Activated T-cell treated with anti-CD3 and anti-CD28 coated beads, Interleukin-2, amount 50 U/mL, for 72 hours (primary cell): ENCODE measurements at places on chromosomes 1 and 21.

DNA sequence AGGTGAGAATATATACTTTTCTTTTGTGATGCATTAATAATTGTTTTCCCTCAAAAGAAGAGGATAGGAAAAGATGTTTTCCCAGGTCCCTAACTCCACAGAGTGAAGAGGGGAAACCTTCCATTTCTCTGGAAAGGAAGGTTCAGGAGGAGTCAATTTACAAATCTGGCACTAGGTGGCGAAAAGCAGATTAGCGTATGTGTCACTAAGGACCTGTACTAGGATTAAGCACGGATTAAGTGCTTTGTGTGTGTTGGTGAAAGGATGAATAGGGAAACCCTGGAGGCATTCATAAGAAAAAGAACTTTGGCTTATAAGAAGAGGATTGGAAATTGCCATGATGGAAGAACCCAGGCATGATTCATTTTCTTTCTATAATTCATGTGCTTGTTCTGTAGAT, 410.1 kb upstream of the PLXNA2 start:
- DNase-seq, result no peak

DNA sequence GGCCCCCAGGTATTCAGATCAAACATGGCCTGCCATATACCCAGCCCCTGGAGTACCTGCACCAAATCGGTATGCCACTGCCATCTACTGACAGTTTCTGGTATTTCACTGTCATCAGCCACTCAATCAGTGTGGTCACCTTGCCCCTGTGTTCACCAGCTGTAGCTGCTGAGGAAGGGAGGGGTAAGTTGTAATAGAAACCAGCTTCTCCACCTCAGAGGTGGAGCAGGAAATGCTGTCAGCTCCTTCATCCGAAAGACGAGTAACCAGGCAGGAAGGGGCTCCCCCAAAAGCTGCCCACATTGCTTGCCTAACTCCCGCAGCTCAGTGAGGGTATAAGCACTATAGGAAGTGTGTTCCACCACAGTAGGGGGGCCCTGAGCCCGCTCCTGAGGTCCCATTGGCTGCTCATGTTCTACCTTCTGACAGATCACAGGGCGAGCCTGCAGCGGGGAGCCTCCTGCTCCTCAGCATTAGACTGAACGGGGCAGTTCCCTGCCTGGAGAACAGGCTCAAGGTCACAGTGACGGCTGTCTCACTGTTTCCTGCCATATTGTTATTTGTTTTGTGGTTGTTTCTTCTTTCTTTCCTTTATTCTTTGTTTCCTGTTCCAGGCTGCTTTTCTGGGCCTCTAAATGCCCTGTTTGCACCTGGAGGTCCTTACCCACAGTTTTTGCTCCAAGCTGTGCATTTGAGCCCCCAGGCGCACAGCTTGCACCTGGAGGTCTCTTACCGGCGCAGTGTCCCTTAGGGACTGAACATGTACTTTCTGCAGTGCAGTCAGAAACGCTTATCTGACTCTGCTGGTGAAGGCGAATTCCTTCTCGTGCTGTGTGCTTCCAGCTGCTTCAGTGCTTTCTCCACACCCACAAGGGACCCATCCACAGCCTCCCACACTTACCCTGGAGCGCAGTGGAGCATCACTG, 1638.3 kb downstream of the MRPL39 start:
- peak; percentile 78 for DNase-seq

DNA sequence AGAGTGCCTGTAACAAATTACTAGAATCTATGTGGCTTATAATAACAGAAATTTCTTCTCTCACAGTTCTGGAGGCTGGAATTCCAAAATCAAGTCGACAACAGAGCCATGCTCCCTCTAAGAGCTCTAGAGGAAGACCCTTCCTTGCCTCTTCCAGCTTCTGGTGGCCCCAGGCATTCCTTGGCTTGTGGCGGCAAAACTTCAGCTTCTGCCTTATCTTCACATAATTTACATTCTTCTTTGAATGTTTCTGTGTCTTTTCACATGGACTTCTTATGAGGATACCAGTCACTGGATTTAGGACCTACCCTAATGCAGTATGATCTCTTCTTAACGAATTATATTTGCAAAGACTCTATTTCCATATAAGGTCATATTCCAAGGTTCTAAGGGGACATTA, 324.4 kb downstream of the PCP4 start:
- no peak for DNase-seq

GRCh38 chr1:56477164-56478111, 101.9 kb downstream of the PLPP3 start:
- DNase-seq, result no peak

- no peak for DNase-seq
These were observed 115.0 kb downstream of the CSMD2 start for GRCh38 chr1:34049994-34050393.

DNA sequence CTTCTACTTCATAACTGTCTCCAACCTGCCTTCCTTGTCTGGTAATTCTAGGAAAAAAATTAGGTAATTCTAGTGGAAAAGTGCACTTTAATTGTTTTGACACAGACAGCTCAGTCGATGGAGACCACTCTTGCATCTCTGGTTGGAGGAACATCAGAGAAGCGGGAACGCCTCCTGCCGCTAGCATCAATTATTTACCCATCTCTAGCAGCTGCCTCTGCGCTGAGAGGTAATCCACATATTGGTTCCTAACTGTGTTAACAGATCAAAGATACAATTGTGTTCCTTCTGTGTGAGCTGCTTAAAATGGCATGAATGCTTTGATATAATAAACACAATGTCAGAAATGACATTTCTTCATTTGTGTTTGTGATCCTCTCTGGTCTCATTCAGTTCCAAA, 33.3 kb downstream of the C2CD2 start:
- DNase-seq, result no peak

DNA sequence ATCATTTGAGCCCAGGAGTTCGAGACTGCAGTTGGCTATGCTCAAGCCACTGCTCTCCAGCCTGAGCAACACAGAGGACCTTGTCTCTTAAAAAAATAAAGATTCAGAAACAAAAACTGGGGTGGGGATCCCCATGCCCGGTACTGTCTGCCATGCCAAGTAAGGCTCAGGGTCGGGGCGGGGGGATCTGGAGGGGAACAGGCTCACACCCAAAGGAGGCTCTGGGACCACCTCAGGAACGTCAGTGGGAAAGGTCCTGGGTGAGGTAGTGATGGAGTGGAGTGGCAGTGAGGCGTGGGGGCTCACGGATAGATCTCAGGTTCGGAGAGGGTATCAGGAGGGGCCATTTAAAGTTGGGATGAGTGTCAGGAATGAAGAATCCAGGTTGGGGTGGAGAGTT, 765 bp upstream of the S100A4 start:
- DNase-seq, result no peak

- DNase-seq, result peak; percentile 91
These were observed at the start of gene ANKRD35 for GRCh38 chr1:145885738-145886287. Gene ANKRD35, minus strand, starts transcription at chr1:145885866. Its CDS starts 108 bp downstream, at chr1:145885758.

DNA sequence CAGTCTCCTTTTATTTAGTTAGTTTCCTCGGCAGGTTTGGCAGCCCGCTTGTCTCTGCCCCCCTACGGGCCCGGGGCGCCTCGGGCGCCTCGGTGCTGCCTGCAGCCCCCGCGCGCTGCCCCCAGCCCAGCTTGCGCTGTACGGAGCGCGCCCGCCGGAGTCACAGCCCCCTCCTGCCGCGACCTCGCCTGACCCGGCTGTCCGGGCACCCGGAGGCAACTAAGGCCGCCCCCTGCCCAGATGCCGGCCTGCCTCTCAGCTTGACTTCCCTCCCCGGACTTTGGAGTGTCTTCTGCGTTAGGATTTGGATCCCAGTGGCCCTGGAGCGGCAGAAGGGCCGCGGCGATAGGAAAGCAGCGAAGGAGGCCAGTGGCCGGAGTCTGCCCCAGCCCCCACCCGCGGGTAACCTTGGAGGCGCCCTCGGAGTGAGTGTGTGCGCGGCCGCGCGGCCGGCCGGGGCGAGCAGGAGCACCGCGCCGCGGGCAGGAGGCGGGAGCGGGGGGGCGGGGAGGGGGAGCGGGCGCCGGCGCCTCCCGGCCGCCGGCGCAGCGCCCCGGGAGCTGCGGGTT, 7.6 kb downstream of the CDKN2C start:
- DNase-seq, result no peak

DNA sequence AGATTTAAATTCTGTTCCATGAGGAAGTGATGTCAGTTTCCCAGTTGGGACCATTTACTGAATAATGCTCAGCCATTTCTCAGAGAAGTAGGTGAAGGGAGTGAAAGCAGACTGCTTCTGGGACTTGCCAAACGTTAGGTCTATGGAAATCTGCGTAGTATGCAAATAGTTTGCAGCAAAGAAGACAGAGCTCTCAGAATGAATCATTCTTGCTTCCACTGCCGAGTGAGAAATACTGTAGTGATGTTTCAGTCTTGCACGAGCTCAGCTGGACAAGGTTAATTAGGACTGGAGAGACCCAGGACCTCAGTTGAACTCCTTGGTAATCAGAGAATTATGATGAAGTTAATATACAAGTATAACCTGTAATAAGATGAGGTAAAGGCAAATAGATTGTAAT, 317.7 kb upstream of the DAB1 start:
- DNase-seq, result no peak

GRCh38 chr1:118960026-118960561, 28.0 kb downstream of the TBX15 start:
- DNase-seq, result no peak

GRCh38 chr1:53616511-53616910, 122.5 kb downstream of the GLIS1 start:
- DNase-seq, result no peak

GRCh38 chr1:100866901-100867206, 27.8 kb downstream of the EXTL2 start:
- no peak for DNase-seq

DNA sequence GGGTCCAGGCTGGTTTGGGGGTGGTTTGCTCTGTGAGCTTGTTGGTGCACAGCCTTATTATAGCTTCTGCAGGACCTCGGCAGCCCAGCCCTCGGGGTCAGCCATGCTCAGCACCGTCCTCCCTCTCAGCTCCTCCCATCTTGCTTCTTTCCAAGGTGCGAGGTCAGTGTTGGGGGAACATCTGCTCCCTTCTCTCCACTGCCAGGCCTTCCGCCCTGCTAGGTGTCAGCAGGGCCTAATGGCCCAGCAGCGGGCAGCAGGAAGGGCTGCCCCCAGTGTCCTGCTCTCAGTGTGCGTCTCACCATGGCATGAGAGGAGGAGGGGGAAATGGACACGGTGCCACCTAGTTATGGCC, 36.5 kb upstream of the LRRC3 start:
- DNase-seq, result no peak

GRCh38 chr1:58885998-58886397, 102.2 kb upstream of the JUN start:
- DNase-seq, result no peak

- DNase-seq, result no peak
These were observed 45.8 kb downstream of the RGS7 start for GRCh38 chr1:241311056-241311746.

GRCh38 chr1:183590244-183591191, at the start of gene NCF2:
Gene NCF2, minus strand, starts transcription at chr1:183590459. Its CDS starts 130 bp downstream, at chr1:183590329.
- DNase-seq, result peak; percentile 65

- DNase-seq, result no peak
These were observed 9.1 kb downstream of the HIPK1 start for GRCh38 chr1:113938192-113938591.

- DNase-seq, result no peak
These were observed 426.6 kb downstream of the LRRIQ3 start for GRCh38 chr1:73771396-73771795.

DNA sequence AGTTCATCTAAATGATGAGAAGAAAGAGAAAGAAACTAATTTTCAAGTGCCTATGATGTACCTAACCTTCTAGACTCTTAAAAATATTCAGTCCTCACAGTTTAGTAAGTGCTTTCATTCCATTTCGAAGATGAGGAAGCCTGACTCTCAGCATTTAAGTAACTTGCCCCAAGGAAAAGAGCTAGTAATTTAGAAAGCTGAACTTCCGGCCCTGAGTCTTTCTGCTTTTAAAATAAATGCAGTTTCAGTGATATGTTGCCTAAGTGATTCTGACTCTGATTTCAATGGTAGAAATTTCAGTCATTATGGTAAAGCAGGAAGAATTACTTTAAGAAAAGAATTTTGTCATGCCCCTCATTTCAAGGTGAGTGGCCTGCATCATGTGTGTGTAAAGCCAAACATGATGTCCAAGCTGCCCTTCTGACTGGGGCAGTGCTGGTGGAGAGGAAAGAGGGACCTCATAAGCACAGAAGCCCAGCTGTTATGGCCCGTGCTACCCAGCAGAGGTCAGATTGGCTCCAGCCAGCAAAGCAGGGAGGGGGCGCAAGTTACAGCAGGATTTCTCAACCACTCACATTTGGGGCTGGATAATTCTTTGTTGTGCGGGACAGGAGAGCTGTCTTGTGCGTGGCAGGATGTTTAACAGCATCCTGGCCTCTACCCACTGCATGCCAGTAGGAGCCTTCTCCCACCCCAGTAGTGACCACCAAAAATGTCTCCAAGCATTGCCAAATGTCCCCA, 10.7 kb downstream of the ATP1A4 start:
- no peak for DNase-seq

GRCh38 chr1:174556392-174556791, 108.6 kb downstream of the GPR52 start:
- no peak for DNase-seq

GRCh38 chr1:151399324-151400171, at the start of gene PSMB4:
Gene PSMB4, plus strand, starts transcription at chr1:151399573. Its CDS starts 15 bp downstream, at chr1:151399588.
- DNase-seq, result peak; percentile 85

GRCh38 chr1:118147522-118147921, 37.5 kb downstream of the SPAG17 start:
- DNase-seq, result no peak

- no peak for DNase-seq
These were observed 260.1 kb downstream of the VAV3 start for GRCh38 chr1:107704911-107705310.

DNA sequence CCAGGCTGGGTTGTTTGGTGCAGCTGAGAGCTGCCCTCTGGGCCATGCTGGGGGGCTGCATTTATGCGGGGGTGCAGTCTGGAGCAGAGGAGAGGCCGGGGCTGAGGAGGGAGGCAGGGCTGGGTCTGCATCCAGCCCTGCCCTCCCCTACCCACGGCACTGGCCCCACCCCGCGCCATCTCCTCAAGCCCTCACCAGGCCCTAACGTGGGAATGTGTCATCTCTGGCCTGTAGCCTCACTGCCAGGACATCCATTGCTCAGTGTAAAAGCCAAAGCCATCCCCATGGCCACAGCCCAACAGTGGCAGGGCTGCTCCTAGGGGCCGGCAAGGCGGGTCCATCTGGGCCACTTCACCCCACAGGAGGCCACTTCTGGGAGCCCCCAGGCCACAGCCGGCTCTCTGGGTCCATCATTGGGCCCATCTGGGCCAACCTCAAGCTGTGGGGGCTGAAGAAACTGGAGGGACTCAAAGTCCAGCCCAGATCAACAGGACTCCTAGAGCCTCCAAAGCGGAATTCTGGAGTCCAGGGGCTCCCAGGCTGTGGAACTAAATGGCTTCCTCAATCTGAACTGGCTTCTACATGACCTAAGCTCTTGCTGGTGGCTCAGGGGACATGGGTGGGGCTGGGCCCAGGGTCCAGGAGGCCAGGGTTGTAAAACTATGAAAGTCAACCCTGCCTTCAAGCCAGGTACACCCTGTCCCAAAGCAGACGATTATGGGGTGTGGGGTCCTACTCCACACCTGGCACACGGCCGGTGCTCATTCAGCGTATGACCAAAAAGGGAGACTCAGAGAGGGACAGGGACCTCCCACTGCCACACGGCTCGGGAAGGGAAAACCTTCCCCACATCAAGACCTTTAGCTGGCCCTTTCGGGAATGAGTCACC, 32.6 kb downstream of the RUNX3 start:
- DNase-seq, result no peak
